Heart left ventricle (tissue), 16 donors: ENCODE measurements at places on chromosomes 13 and 19. TPM values are rescaled to one million over a fixed set of nuclear protein-coding genes. Genes with fewer than 3 reads are reported as not detected.

GRCh38 chr19:33947265-33947964, 150.7 kb downstream of the KCTD15 start:
- DNase-seq: no peak

GRCh38 chr19:55212447-55212846, 3.1 kb upstream of the PTPRH start:
- no peak for DNase-seq

- DNase-seq: no peak
Measured at GRCh38 chr13:24911133-24911908, 147.4 kb downstream of the RNF17 start.

DNA sequence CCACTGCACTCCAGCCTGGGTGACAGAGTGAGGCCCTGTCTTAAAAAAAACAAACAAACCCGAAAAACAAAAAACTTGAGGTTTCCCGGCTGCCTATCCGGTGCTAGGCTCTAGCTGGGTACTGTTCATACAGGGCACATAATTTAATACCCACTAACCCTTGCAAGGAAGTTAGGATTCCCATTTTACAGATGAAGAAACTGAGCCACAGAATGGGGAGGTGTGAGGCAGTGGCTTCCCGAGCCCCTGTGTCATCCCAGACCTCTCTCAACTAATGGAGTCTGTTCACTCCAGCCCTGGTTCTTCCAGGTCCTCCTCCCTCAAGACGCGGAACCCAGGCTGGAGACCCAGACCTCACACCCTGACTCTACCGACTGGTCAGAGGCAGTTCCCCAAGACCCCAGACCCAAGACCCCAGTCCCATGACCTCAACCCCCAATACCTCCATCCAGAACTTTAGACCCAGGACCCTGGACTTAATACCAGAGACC, 576 bp downstream of the APBA3 start:
- no peak for DNase-seq

DNA sequence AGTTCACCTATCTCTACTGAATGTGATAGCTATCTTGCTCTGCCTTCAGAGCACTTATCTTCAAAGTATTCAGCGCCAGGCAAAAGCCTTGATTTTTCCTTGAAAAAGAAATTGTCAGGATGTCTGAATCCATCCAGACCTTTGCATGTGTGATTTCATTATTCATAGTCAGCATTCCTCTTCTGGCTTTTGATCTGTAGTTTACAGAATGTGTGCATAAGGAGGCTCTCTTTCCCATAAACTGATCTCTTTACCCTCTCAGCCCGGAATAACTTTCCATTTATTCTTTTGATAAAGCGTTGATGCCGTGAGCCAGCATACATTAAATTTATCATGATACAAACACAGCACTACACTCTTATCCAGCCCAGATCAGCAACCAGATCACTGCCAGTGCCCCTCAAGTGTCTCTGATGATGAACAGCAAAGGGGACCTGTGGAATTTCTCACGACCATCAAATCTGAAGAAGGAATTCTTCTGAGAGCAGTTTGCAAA, 130.8 kb downstream of the DNAJC15 start:
- no peak for DNase-seq

GRCh38 chr13:94313321-94313910, 166.1 kb downstream of the DCT start:
- DNase-seq: no peak

The MCF2L gene
- 52.9 TPM for total RNA-seq

The PTOV1 gene
- total RNA-seq: 93.8 TPM
